ENCODE measurements at places on chromosomes 12 and 14. TPM values are rescaled to one million over a fixed set of nuclear protein-coding genes. Genes with fewer than 3 reads are reported as not detected.

MUCL1 gene
- total RNA-seq, result not detected

TEX52 gene
- total RNA-seq, result not detected

SMOC1 gene
- total RNA-seq, result 52.2 TPM

SIX4 gene
- total RNA-seq, result 10.9 TPM

CHGA gene
- 25.3 TPM for total RNA-seq

KRT6C gene
- not detected for total RNA-seq

GRCh38 chr12:119593578-119594398, at the start of gene TMEM233:
Gene TMEM233 (plus strand): TSS chr12:119593774. CDS start chr12:119593849, 75 bp downstream.
- no peak for DNase-seq
